DND-41 (cell line): ENCODE measurements at places on chromosomes 7 and 10.

DNA sequence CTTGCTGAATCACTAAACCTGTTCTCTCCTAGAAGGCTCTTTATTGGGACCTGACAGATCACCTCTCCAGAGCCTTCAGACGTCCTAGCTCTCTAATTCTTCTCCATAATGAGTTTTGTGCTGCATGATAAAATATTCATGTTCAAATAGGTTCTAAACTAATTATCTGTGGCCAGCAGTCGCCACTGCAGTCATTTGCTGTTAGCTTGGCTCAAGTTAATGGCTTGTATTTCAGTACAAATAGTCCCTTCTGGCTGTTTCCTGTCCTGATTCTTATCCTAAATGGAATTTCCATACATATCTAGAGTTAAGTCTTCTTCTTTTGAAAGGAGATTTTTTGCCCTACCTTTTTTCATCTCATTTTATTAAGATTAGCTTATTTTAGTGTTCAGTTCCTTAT lies 303.2 kb downstream of the EXOC4 start:
- no peak for DNase-seq

DNA sequence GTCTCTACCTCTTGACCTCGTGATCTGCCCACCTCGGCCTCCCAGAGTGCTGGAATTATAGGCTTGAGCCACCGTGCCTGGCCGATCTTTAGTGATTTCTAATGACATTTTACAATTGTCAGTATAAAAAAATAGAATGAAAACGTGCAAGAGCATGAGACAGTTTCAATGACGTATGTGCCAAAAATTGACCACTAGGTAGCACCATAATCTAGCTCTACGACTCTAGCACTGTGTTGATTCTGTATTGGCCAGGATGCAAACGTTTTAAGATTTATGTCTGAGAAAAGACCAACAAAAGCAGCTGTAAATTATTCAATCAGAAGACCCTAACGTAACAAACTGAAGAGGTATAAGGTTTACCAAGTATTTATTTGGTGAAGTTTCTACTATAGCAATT lies 25.4 kb upstream of the EXOC6 start:
- no peak for DNase-seq

DNA sequence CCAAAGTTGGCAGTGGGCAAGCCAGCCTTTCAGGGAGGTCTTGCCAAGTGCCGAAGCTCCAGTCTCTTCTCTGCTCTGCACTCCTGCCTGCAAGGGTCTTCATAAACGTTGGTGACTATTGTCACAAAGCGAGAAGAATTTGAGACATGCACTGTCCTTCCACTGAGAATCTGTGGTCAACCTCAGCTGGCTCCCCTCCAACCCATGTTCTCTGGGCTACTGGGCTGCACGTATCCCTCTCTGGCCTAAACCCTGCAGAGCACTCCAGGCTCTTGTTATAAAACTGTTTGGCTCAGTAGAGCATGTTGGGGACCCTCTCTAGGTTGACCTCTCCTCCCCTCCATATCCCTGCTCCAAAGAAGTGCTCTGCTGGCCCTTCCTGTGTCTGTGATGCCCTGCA lies 260.4 kb upstream of the NFE2L3 start:
- no peak for DNase-seq

DNA sequence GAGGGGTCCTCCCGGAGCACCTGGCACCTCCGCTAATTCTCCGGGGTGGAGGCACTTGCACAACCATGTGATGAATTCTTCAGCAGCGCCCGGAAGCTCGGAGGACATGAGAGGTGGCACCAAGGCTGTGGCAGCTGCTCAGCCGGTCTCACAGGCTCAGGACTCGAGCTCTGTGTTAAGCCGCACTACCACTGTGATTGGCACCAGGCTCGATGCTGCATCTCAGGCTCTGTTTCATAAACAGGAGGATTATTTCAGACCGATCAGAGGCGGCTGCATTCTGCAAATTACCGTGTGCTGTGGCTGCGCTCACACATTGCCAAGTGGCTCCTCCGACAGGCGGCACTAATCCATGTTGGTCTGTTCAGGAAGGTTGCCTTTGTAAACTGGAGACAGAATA lies 495.2 kb downstream of the DNAJB6 start:
- no peak for DNase-seq

DNA sequence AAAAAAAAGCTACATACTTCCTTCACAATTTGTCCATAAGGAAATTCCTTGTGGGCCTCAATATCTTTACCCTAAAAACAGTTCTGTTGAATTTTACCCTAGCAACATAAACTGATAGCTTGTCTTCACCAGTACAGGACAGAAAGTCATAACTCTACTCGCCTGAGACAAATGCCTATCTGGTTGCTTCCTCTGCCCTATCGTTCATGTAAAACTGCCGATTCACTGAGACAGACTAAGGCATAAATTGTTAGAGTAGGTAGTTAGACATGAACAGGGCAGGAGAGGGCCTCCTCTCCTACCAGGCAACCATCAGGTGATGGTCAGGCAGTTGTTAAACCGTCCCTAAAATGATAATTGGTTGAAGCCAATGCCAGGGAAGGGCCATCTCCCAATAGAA lies 25.0 kb downstream of the IFIT3 start:
- DNase-seq = no peak

- DNase-seq = no peak
Observed at GRCh38 chr7:83524277-83525075, 124.5 kb downstream of the SEMA3E start.

DNA sequence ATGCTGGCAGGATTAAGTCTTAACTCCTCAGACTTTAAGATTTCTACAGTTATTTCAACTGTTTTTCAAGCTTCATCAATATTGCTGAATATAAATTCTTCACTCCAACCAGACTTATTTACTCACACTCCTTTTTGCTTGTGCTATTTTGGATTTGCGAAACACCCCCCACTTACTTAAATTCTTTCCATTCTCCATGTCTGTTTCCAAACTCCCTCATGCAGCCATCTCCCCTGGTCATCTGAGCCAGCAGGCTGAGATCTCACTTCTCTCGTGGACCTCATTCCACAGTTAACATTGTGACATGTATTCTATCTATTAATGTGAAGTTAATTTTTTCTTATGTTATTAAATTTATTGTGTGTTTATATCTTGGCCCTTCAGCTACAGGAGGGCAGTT lies 188.9 kb upstream of the HDAC9 start:
- no peak for DNase-seq

GRCh38 chr7:117230276-117231046 lies 92.4 kb downstream of the WNT2 start:
- peak; percentile 14 for DNase-seq

- DNase-seq = no peak
Observed at GRCh38 chr10:17038627-17039026, 91.0 kb downstream of the CUBN start.

DNA sequence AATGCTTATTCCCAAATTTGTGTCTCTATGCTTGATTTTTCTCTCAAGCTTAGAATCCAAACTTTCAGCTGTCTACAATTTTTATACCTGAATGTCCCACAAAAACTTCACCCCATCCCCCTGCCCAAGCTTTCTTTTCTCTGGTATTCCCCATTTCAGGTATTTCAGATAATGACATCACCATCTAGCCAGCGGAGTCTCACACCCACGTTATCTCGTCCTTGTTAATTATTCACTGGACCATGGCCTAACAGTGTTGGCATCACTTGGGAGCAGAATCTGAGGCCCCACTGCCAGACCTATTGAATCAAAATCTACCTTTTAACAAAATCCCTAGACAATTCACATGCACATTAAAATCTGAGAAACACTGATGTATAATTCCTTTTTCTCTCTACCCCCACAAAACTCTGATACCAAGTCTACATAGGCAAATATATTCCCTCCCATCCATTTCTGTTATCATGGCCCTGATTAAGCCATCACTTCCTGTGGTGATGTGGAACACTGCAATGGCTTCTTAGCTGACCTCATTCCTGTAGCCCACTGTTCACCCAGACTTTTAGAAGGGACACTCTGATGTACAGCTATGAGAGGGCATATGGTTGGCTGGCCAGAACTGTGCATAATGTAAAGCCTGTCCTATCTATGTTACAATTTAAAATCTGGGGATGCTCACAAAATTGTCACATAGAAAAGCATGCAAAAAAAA lies 31.4 kb downstream of the ZNF438 start:
- DNase-seq = no peak

DNA sequence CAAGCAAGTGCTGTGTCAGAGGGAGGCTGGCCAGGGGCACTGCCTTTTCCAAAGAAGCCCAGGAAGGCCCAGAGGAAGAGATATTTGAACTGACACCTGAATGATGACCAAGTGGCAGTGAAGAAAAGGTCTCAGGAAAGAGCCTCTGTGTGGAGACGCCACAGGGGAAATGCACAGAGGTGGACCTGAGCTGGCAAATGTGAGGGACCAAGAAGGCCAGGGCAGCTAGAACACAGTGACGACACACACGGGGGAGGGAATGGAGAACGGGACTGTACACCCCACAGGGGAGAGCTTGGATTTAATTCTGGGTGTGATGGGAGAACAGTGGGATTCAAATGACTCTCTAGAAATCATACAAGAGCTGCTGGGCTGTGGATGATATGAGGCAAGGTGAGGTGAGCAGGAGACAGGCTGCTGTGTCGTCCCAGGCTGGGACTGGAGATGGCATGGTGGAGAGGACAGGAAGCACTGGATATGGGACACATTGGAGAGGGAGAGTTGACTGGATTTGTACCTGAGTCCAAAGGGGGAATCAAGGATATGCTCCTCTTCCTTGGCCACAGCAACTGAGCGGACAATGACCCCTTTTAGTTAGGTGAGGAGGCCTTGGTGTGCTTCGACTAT lies 84.2 kb upstream of the DDC start:
- DNase-seq = no peak

GRCh38 chr10:110980807-110981206 lies 61.4 kb downstream of the SHOC2 start:
- no peak for DNase-seq

DNA sequence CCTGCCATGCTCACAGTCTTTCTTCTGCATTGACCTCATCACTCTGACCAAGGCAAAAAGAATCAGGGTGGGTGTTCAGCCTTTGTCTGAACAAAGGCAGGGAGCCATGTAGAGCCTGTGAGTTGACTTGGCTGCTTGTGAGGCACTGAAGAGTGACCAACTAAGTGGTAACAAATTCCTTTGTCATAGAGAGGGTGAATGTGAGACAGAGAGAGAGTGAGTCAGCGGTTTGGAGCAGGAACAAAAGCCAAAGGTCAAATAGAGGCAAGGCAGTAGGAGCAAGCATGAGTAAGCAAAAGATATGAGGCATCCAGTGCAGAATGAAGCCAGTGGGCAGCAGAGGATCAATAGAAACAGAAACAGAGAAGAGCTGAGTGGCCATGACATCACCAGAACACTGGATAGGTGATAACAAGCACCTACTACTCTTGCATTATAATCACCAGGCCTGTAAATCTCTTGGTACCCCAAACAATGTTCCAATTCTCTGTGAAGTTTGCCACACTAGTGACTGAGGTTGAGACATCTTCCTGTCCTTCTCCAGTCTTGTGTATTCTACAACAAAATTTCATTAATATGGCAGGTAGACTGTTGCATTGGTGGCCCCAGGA lies 116.2 kb upstream of the LAMB4 start:
- no peak for DNase-seq

DNA sequence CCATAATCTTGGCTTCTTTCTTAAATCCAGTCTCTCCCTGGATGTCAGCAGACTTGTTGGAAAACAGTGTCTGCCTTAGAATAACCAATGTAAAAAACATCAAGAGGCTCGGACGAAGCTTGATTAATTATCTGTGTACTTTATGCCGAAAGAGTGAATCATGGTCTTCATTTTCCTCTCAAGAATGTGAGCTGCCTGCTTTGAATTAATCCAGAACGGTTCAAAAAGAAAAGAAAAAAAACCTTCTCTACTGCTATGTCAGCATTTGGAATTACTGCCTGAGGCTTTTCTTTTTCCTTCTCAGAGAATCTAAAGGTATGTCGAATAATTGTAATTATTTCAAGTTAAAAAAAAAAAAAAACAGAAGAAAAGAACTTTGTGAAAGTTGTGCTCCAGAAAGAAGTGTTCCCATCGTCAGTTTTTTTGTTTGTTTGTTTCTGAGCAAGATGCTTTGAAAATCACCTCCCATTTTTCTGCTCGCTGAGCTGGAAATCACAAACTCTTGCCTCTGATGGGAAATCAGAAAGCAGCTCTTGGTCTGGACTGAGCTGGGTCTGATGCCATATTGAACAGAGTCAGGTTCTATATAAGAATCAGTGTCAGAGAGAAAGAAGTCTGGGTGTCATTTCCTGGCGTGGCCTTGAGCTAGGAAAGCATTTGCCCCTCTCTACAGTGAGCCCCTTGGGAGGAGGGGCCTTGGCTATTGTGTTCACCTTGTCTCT lies 20.2 kb downstream of the PLPP4 start:
- no peak for DNase-seq

DNA sequence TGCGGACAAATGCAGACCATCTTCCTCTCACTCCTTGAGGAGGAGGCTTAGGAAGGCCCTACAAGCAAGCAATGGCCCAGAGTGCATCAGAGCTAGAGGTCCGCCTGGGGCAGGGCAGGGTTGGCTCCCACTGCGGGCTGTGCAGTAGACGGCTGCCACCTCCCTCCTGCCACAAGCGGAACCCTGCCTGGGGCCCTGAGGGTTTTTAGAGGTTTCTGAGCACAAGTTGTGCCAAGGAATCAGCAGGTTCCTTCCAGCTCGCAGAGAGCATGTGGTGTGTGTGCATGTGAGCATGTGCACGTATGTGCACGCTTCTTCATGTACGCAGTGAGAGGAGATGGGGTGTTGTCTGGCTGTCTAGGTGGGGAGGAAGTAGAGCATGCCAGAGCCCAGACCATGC lies 25.9 kb upstream of the SMARCD3 start:
- no peak for DNase-seq

GRCh38 chr10:23258516-23258915 lies 66.4 kb downstream of the PTF1A start:
- no peak for DNase-seq

DNA sequence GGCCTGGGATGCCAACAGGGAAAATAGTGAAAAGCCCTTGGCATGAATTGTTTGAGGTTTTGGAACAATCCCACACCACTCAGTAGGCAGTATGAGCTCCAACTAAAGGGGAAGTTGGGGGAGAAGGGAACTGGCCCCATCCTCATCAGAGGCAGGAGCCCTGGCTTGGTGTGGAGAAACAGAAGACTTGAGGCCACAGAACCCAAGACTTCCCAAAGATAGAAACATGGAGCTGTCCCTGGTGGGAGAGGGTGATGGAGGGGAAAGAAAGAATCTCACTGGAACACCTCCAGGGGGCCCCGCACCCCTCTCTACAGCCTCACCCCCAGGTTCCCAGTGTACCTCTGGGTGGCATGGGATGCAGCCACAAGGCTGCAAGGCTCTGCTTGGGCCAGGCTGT lies 85.7 kb downstream of the VSTM4 start:
- DNase-seq = no peak

DNA sequence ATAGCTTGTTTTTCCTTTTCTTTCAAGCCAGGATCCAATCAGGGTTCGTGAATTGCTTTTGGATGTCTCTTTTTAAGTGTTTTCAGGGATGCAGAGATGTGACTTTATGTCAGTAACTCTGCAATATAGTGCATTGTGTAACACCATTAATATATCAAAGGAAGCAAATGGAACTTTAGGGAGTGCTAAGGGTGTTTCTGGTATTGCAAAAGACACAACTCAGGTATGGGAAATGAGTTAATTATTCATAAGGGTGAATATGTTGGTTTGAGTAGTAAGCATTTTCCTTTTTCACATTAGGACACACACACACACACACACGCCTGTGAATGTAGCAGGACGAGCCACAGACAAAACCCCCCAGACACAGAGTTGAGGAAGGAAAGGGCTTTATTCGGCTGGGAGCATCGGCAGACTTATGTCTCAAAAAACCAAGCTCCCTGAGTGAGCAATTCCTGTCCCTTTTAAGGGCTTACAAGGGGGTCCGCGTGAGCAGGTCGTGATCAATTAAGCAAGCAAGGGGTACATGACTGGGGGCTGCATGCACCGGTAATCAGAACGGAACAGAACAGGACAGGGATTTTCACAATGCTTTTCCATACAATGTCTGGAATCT lies 31.8 kb upstream of the GSDME start:
- DNase-seq = no peak
